ENCODE measurements at places on chromosomes 16 and 17.

- DNase-seq = no peak
Observed at GRCh38 chr17:58570758-58571157, 56.3 kb upstream of the MTMR4 start.

DNA sequence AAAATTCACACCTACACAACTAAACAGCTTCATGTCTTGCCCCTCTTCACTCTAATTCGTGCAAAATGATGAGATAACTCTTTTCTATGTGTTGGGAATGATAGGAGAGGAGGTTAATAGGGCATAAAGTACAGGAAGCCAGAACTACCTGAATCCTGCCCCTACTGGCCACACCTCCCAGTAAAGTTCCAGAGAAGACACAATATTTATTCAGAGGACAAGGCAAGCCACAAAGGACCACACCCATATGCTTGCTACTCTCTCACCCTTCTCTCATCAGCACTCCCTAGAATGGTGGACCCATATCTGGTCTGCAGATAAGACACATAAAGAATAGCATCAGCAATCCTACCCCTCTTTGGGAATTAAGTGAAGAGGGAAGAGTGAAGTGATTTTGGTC, 74.6 kb downstream of the ZNF18 start:
- no peak for DNase-seq

GRCh38 chr16:49775581-49775980, 80.3 kb downstream of the ZNF423 start:
- DNase-seq = no peak

GRCh38 chr17:8935191-8935590, 30.3 kb downstream of the PIK3R5 start:
- DNase-seq = no peak

- DNase-seq = no peak
Observed at GRCh38 chr17:66684261-66684660, 150.7 kb upstream of the CACNG5 start.

DNA sequence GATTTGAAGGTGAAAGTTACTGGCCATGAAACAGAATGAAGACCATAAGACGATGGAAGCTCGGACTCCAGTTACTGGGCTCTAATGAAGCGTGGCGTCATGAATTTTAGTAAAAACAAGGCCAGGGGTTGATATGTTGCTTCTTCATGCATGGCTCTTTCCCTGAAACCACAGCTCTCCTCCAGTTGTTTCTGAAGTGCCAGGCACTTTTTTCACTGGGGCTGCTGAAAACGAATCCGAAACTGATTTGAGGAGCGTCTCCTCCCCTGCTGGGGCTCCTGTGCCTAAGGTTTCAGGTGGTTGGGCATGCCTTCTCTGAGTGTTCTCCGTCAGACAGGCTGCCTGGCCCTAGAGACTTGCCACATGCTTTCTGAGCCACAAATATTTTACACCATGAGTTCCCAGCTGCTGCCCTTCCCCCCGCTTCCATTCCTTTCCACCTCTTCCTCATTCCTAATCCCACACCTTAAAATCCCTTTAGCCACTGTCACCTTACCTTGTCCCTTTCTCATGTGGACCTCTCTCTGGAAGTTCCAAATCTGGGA, 3.7 kb upstream of the MYL4 start:
- DNase-seq = peak; percentile 27

DNA sequence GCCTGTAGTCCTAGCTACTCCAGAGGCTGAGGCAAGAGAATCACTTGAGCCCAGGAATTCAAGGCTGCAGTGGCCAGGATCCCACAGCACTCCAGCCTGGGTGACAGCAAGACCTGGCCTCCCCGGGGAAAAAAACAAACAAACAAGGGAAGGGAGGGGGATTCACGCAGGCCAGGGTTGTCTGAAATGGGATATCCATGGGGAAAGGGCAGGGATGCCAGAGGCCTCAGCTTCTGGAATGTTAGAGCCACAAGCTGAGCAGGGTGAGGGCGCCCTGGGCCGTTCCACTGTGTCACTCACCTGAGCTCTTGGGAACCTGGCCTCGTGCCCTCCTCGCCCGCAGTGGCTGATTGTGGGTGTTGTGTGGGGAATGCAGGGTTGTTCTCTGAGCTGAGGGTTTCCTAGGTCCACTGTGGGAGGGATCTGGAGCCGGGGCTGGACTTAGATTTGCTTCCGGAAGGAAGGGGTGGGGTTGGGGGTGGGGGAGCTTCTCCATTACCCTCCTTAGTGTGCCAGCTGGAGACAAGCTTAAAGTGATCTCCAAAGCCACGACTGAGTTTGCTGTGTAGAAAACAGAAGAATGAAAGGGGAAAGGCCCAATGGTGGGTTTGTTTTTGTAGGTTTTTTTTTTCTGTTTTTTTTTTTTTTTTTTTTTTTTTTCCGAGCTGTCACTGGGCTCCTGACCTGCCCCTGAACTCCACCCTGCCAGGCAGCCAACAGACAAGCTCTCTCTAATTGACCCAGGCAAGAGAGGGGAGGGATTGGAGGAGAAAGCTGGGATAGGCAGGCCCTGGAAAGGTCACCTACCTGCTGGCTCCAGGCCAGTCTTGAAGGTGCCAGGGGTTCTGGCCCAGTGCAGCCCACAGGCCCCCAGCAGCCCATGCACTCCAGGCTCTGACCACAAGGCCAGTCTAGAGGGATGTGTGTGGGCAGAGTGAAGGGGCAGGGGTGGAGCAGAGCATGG, at the start of gene SULT1A1:
Gene SULT1A1, minus strand, starts transcription at position 414 of the 964 bp plus-strand sequence. CDS start 1,189 bp downstream, outside the sequence.
- DNase-seq = no peak

DNA sequence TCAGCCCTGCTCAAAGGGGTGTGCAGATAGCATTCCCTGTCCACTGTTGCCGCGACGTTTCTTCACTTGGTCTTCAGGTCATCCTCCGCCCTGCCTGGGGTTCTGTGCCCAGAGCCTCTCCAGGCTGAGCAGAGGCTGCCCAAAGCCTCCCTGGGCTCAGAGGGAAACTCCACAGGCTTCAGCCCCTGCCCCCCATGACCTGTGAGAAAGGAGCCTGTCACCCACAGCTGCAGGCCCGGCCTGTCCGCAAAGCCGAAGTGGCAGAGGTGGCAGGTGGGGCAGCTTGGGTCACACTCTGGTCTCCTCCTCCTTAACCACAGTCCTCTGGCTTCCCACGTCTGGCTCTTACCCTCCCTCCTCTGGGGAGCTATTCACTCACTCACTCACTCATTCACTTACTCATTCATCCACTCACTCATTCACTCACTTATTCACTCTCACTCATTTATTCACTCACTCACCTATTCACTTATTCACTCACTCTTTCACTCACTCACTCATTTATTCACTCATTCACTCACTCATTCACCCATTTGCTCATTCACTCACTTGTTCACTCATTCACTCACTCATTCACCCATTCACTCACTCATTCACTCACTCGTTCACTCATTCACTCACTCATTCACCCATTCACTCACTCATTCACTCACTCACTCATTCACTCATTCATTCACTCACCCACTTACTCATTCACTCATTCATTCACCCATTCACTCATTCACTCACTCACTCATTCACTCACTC, 7.1 kb upstream of the CPSF4L start:
- DNase-seq = no peak

DNA sequence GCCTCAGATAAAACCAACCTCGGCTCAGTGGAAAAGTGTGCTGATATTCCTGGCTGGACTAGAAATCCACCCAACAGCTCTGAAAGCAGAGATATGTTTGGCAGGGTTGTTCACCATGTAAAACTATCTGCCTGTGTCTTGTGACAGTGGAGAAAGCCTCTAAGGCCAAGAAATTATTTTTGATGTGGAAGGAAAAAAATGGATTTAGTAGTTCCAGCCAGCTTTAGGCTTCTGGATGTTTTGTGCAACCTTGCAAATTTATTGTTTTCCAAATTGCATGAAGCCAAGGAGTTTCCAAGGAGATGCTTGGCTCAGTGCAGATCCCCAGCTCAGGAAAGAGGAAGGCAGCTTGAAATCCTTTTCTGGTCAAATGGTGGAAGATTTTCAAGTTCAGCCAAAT, 31.6 kb downstream of the TEKT5 start:
- no peak for DNase-seq

DNA sequence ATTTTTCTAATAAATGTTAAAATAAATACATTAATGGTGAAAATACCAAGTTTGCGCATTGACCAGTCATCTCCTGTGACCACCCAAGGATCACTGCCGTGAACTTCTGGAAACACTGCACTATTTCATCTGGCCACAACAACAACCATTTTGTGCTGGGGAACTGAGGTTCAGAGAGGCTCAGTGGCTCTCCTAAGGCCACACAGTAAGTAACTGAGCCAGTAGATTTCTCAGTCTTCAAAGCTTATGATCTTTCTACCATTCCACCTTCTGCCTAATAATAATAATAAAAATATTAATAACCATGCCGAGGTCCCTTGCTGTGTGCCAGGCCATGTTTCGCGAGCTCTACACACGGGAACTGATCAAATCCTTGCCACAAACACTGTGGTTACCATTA, 182.0 kb downstream of the IRF8 start:
- no peak for DNase-seq

GRCh38 chr17:82745524-82745923, 6.3 kb upstream of the TBCD start:
- DNase-seq = no peak

DNA sequence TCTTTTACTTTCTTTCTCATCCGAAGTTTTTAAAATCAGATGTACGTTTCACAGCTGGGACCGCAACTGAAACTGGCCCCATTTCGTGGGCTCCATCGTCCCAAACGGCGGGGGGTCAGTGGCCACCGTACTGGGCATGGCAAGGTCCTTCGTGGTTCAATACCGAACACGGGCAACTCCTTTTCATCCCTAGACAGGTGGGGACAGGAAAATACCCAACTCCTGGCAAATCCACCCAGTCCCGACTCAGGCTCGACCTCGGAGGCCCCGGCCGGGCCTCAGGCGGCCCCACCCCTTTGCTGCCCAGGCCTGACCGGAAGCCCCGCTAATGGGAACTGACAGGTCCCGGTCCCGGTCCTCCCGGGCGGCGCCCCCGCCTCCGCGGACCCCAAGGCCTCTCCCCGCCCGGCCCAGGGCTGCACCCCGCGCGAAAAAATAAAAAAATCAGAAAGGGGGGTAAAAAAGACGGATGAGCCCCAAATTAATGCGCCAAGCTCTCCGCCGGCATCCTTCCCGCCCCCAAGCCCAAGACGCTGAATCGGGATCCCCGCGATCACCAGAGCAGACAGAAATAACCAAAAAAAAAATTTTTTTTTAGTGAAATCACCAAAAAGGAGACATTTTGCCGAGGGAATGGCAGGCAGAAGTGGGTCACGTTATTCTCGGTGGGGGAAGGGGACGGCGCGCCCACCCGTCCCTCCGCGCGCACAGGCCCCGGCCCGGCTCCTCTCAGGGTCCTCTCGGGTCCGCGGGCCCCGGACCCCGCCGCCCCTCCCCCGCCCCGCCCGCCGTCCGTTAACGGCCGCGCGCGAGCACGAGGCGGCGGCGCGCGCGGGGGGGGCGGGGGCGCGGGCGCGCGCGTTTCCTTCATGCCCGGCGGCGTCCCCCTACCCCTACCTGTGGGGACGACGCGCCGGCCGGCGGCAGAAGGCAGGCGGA, 562 bp downstream of the ZC3H7A start:
- peak; percentile 50 for DNase-seq

- DNase-seq = no peak
Observed at GRCh38 chr16:57774705-57775285, 27.5 kb downstream of the KIFC3 start.

- peak; percentile 93 for DNase-seq
Observed at GRCh38 chr17:37488009-37488604, 1.6 kb upstream of the DUSP14 start.

- no peak for DNase-seq
Observed at GRCh38 chr17:1179112-1179817, 516 bp downstream of the ABR start.

GRCh38 chr16:50550035-50550434, 1.8 kb downstream of the NKD1 start:
- no peak for DNase-seq

DNA sequence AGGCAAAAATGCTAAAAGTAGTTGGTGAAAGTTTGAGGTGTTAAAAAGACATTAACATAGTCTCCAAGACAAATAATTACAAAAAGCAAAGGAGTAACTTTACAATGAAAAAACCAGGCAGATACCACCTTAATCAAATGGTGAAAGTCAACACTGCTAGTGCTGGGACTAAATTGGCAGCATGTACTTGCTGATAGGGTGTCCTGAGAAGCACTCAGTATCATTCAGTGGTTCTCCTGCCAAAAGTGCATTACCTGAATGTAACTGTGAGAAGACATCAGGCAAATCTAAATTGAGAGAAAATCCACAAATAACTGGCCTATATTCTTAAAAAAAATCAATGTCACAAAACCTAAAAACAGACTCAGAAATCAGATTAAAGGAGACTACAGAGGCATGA, 8.0 kb downstream of the KIAA0753 start:
- no peak for DNase-seq

DNA sequence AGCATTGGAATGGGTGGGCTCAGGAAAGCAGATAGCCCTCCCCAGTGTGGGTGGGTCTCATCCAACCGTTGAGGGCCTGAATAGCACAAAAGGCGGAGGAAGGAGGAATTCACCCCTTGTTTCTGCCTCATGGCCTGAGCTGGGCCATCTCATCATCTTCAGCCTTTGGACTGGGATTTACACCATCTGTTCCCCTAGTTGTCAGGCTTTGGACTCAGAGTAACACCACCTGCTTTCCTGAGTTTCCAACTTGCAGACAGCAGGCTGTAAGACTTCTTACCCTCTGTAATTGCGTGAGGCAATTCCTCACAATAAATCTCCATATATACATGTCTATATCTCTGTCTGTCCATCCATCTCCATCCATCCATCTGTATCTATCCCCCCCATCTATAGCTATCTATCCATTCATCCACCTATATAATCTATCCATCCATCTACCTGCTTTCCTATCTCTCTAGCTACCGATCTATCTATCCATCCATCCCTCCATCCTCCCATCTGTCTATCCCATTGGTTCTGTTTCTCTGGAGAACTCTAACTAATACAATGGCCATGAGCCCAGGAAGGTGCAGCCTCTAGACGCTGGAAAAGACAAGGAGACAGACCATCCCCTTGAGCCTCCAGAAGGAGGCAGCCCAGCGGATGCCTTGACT, 21.3 kb downstream of the DNAH17 start:
- DNase-seq = no peak

DNA sequence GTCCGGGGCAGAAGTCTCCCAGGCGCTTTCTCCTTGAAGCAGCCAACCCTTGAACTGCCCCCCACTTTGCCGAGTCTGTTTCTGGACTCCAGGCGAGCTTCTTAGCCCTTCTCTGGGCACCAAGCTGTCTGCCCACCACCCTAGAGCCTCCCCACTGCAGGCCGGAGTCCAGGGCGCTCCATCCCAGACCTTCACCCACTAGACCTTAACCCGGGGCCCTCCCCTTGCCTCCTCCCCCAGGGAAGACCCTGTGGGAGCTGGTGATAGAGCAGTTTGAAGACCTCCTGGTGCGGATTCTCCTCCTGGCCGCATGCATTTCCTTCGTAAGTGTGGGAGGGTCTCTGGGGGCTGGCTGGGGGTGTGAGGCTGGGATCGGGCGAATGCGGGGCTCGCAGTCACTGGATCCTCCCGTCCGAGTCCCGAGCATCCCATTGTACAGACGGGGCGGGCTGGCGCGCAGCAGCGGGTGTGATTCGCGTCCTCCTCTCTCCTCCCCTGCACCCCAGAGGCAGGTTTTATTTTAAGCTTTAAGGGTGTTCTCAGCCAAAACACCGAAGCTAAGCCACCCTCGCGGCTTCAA, 1.1 kb downstream of the ATP2A1 start:
- DNase-seq = no peak

Measured in SK-MEL-5 (cell line).